ENCODE measurements at places on chromosomes 2 and 18.
A peak's percentile ranks its signal among the peaks of the same experiment; 100 is the strongest.

- no peak for DNase-seq
These were observed 2.8 kb downstream of the CEP76 start for GRCh38 chr18:12699747-12700146.

GRCh38 chr2:189440644-189440946, 679 bp upstream of the WDR75 start:
- DNase-seq: no peak

DNA sequence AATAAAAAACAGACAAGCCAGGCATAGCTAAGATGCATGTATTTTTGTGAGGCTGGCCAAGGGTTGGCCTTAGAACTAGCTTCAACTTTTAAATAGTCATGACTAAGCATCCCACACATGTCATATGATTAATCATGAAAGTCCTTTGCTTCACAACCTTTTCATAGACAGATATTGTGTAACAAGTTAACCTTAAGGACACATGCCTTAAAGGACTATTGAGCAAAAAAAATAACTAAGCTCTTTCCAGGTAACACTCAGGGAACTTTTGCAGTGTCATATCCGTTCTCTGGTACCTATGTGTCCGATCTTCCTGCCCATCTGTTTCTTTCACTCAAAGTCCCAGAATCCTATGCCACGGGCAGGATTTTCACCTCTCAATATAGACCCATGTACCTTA, 498.4 kb downstream of the STK39 start:
- DNase-seq: no peak

GRCh38 chr2:179861027-179861415, 391 bp downstream of the ZNF385B start:
- peak; percentile 14 for DNase-seq
